ENCODE measurements at places on chromosomes 1 and 21. TPM values are rescaled to one million over a fixed set of nuclear protein-coding genes. Genes with fewer than 3 reads are reported as not detected.

DENND2C gene
- 1.3 TPM for total RNA-seq

APCS gene
- not detected for total RNA-seq

PM20D1 gene
- not detected for total RNA-seq

ANKRD35 gene
- total RNA-seq, result 0.93 TPM

ARHGEF16 gene
- 1.5 TPM for total RNA-seq

RPTN gene
- total RNA-seq, result not detected

FBXO2 gene
- total RNA-seq, result 0.12 TPM

RPS6KC1 gene
- 14.0 TPM for total RNA-seq

SYTL1 gene
- total RNA-seq, result 1.8 TPM

SPRR4 gene
- not detected for total RNA-seq

SLC2A1 gene
- total RNA-seq, result 126 TPM
